ENCODE measurements at places on chromosomes 12 and 14.

DNA sequence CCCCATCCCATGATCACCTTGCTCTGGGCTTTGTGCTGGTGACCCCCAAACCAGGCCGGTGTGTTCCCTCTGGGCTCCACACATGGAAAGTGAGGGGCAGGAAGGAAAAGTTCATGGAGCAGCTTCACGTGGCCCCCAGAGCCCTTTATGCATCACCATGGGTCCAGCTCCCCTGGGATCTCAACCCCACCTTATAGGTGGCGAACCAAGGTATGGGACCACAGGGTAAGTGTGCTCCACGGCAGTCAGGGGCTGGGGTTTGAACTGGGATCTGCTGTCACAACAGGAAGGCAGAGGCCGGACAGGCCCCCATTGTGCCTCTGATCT is 7.4 kb upstream of the BEGAIN start:
- DNase-seq = no peak

- peak; percentile 70 for DNase-seq
Observed at GRCh38 chr14:99512571-99513182, 31.5 kb downstream of the CCNK start.

GRCh38 chr14:91123201-91123600 is 9.3 kb downstream of the DGLUCY start:
- no peak for DNase-seq

GRCh38 chr12:106136263-106136662 is 2.5 kb downstream of the NUAK1 start:
- DNase-seq = peak; percentile 93

- no peak for DNase-seq
Observed at GRCh38 chr12:54134850-54135249, 53.9 kb downstream of the SMUG1 start.

DNA sequence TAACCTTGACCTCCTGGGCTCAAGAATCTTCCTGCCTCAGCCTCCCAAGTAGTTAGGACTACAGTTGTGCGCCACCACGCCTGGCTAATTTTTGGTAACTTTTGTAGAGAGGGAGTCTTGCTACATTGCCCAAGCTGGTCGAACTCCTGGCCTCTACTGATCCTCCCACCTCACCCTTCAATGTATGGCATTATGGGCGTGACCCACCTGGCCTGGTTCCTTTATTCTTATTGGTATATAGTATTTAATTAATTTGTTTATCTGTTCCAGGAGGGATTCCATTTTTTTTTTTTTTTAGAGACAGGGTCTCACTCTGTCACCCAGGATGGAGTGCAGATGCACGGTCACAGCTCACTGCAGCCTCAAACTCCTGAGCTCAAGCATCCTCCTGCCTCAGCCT is 40.9 kb upstream of the EAPP start:
- DNase-seq = peak; percentile 45

DNA sequence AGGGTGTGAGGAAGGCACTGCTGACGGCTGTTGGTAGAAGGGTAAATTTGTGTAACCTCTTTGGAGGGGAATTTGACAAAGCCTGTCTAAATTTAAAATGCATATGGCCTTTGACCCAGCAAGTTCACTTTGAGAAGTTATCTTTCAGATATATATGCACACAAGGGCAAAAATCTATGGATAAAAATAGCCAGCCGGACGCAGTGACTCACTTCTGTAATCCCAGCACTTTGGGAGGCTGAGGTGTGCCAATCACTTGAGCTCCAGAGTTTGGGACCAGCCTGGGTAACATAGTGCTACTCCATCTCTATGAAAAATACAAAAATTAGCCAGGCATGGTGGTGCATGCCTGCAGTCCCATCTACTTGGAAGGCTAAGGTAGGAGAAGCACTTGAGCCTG is 13.4 kb downstream of the UBC start:
- no peak for DNase-seq

DNA sequence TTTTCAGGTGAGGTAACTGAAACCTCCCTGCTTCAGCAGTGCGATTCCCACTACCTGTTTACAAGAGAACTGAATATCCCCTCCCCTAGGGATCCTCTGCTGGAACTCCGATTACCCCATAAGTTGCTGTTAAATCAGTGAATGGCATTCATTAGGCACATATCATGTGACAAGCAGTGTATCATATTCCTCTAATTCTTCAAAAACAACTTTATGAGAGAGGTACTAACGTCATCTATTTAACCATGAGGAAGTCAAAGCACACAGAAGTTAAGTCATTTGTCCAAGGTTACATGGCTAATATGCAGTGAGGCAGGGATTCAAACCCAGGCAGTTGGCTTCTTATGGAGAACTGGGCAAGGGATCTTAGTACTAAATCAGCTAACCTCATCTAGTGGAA is 43.9 kb upstream of the PCED1B start:
- DNase-seq = no peak

DNA sequence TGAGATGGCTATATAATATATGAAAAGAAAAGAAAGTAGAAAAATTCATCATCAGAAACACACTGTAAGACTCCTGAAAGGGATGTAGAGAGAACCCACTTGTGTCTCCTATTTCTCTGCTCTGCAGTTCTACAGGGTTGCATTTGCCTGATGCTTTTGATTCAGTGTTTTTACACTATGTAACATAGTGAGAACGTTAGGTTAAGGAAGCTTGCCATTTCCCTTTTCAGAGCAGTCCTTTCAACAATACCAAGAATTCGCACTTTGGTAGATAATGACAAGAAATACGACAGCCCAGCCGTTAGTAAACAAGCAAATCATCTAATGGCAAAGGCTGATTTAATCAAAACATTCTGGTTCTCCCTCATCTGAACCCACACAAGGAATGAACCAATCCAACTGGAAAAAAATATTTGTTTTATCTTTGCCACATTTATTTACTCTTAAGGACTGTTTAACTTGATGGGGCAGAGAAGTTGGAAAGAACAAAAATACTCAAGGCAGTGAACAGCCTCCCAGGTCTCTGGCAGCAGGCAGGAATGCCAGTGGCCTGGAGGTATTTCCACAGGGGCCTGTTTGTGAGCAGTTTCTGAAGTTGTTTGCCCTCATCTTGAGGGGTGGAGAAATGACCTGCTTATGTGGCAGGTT is 30.8 kb upstream of the SOCS2 start:
- DNase-seq = no peak

- no peak for DNase-seq
Observed at GRCh38 chr14:82385048-82385447, 851.4 kb upstream of the SEL1L start.

GRCh38 chr14:59081720-59082119 is 106.7 kb upstream of the DAAM1 start:
- DNase-seq = no peak

DNA sequence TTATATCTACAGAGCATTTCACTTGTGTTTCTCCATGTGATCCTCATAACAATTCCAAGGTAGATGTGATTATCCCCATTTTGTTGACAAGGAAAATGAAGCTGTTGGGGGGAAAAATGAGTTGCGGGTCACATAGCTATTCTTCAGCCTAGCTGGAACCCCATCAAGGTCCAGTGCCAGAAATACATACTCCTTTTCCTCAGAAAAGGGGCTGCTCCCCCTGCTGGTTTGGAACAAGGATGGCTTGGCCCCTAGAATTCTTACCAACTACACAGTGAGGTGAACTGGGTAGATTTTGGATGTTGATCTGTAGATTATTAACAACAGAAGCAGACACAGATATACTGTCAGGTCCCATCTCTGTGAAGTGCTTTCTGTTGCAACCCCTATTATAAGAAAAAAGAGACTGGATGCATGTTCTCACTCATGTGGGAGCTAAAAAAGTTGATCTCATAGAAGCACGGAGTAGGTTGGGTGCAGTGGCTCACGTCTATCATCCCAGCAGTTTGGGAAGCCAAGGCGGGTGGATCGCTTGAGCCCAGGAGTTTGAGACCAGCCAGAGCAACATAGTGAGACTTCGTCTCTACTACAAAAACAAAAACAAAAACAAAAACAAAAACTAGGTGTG is 8.9 kb downstream of the IKZF4 start:
- no peak for DNase-seq

- no peak for DNase-seq
Observed at GRCh38 chr12:103169-103981, 36.8 kb downstream of the IQSEC3 start.

DNA sequence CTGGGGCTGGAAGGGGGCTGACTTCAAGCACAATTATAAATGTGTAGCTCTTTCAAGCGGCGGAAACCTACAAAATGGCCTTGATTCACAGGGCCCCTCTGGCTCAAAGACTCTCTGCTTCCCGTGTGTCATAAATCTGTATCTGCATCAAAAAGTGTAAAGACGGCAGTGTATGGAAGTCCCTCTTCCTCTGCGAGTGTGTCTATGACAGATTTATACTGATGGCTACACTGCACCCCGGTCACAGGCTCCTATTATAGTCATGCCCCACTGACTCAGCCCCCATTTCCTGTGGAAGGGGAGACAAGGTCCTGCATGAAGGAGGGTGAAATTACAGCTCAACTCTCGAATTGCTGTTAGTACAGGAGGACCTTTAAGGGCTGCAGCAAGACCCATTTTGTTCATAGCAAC is 68.6 kb downstream of the HMGA2 start:
- DNase-seq = no peak

DNA sequence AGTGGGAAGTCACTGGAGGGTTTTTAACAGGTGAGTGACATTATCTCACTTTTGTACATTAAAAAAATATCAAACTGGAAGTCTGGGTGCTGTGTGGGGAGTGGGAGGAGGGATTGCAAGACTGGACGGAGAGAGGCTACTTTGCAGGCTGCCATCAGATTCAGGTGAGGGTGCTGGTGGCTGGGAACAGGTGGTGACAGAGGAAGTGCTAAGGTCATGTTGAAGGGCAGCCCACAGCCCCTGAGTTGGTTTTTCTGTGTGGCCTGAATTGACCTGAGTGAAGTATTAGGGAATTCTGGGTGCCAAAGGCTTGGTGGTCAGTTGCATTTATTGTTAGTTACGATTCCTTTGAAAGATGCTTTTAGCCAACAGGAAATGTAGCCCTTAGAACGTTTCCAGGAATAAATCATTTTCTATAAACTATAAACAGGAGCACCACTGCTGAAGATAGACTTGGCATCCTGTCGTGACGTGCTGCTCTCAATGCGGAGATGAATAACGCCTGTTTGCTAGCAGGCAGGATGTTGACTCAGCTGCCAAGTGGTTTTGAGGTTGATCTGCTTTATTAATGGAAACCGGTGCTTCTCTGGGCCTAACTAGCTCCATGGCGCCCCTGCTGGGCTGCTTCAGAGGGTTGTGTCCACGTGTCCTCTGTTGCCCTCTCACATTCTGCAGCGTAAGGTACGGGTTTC is 707.5 kb upstream of the TMEM132C start:
- DNase-seq = no peak

DNA sequence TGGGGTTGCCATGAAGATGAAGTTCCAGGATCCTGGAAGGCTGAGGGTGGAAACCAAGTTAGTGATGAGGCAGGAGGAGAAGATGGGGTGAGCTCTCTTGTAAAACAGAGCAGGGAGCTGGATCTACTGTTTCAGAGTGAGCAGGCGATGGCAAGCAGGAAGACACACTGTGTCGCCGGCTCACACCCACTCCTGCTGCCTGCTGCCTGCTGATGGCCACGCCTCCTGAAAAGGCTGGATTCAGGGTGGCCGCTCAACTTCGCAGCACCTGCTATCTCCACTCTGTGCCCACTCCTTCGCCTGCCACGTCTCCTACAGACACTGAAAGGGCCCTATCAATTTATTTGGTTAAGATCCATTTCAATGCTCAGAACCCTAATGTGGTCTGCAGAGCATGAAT is 96.1 kb downstream of the RBM19 start:
- DNase-seq = no peak

GRCh38 chr12:26845984-26846383 is 13.0 kb upstream of the ITPR2 start:
- no peak for DNase-seq

DNA sequence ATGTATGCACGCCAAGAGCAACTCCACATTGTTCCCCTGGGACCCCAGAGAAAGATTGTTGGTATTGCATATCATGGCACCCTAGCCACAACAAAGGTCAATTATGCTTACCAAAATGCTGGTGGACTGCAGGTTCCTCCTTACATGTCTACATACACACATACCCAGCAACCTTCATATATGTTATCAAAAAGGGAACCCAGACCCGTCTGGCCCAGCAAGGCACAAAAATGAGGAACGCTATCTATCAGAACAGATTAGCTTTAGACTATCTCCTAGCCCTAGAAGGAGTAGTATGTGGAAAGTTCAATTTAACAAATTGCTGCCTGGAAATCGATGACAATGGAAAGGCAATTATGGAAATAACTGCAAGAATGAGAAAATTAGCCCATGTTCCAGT is 61.5 kb downstream of the DHRS2 start:
- no peak for DNase-seq

DNA sequence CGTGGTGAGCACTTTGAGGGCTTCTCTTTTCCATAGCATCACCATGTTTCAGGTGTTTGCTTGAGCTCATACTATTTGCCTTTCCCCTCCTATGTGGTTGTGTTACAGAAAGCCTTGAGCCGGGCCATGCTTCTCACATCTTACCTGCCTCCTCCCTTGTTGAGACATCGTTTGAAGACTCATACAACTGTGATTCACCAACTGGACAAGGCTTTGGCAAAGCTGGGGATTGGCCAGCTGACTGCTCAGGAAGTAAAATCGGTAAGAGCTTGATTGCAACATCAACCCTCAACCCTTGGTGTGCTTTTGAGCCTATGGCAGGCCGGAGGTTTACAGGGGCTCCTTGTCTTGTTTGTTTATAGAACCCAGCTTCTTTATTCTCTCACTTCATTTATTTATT is 8.1 kb downstream of the LETMD1 start:
- no peak for DNase-seq

DNA sequence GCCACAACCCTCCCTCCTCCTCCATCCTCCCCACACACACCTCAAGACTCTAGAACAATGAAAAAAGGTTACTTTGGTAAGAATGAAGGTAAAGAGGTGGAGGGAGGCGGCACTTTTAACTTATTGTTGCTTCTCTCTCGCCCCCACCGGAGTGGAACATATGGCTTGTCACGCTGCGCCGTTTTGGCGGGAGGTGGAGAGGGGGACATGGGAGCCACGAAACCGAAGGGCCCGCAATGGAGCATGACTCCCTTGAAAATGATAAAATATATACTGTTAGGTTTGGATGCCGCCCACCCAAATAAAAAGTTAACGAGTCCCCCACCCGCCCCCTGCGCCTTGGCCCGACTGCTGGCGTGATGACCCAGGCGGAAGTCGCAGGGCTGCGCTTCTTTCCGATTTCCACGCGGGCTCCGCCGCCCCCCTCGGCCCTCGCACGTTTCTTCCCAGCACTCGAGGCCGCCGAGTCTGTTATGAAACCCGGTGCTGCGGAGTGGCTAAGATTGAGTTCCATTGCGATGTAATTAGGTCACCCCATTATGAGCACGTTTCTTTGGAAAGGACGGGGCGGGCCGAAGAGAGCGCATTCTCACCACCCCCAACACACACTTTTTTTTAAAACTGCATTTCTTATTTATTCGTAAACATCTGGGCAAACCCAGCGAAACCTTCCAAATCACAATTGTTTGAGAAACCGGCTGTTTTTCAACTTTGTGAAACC is 1.4 kb upstream of the ZFP36L1 start:
- DNase-seq = peak; percentile 97

DNA sequence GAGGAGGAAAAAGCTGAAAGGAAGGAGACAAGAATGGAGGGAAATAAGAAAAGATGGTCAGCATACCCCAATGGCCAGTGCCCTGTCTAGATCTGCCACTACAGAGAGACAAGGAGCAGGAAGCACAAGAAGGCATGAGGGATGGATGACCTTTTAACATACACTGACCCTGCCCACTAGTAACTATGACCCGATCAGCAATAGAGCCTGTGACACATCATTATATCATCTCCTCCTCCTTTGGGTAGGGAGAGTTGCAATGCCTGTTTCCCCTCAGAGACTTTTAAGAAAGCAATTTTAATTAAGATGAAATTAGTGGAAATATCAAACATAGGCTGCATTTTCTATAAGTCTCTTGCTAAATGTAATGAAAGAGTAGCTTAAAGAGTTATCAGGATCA is 4.7 kb upstream of the SLC2A13 start:
- DNase-seq = no peak

All from suprapubic skin (tissue), 4 donors.